ENCODE measurements at places on chromosomes 5 and 9.
A peak's percentile ranks its signal among the peaks of the same experiment; 100 is the strongest.

DNA sequence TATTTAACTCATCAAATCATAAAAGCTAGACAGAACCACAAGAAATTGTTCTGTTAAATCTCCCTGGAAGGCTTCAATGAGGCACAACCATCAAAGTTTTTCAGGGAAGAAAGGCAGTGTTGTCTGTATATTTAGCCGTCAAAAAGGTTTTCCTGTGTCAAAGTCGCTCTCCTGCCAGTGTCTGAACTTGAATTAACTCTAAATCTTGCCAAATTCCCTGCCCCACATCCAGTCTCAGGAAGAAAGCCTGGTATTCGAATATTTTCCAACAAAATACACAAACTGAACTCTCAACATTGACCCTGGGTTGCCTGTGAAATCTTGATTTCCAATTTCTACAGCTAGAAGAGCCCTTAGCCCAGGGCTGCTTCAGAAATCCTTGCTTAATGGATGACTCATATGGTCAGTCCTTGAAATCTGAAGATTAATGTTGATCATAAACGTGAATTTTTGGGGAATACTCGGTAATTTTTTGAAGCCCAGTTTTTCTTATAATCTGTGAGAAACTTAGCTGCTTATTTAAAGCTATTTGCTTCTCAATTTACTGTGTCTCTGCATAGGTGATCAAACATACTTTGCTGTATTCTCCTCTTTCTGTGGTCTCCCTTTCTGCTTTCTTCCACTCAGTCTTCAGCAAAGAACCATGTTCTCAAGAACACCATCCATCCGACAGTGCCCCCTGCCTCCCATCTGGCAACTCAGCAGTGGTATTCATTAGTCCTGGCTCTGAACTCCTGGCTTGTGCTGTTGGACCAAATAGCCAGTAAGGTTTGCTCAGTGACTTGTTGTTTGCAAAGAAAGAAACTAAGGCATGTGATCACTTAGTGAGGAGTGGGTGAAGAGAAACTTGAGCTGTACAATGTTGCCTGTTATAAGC is 58.9 kb downstream of the NREP start:
- peak; percentile 24 for DNase-seq

DNA sequence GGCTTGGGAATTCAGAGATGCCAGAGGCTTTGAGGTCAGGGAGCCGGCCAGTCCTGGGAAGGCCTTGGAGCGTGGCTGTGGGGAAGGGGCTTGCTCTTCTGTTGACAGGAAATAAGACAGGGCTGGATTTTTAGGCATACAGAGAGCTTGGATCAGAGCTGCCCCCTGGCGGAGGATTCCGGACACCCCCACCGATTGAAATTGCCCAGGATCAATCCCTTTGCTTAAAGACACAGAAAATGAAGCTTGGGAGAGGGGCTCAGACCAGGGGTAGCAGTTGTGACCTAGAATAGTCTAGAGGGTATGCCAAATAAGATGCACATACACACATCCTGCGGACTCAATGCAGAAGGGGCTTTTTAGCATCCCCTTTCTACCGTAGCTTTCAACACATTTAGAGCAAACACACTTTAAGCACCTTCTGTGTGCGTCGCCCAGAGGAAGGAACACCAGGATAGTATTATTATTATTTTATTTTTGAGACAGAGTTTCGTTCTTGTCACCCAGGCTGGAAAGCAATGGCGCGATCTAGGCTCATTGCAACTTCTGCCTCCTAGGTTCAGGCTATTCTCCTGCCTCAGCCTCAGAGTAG is 1.7 kb upstream of the NTMT1 start:
- peak; percentile 68 for DNase-seq

DNA sequence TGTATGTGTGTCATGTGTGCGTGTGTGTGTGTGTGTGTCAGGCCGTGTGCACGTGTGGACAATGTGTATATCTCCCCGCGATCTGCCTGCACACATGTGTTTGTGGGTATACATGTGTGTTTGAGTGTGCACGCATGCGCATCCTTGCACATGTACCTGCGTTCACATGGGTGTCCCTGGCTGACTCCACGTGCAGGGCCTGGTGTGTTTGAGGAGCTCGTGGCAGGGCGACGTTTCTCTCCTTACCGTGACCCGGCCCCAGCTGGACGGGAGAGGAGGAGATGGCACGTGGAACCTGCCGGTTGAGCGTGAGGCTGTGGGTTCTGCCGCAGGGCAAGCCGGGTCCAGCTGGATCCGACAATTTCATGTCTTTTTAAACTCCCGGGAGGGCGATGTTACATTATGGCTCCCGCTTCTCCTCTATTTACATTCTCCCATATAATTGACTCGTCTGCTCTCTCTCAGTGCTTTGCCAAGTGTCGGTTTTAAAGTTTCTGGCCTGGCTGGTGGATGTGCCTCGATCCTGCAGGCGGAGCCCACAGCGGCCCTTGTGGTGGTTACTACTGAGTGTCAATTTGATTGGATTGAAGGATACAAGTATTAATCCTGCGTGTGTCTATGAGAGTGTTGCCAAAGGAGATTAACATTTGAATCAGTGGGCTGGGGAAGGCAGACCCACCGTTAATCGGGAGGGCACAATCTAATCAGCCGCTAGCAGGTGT is 5.9 kb downstream of the COL5A1 start:
- DNase-seq = no peak

GRCh38 chr9:92289708-92290390 is 3.6 kb downstream of the IARS1 start:
- no peak for DNase-seq

DNA sequence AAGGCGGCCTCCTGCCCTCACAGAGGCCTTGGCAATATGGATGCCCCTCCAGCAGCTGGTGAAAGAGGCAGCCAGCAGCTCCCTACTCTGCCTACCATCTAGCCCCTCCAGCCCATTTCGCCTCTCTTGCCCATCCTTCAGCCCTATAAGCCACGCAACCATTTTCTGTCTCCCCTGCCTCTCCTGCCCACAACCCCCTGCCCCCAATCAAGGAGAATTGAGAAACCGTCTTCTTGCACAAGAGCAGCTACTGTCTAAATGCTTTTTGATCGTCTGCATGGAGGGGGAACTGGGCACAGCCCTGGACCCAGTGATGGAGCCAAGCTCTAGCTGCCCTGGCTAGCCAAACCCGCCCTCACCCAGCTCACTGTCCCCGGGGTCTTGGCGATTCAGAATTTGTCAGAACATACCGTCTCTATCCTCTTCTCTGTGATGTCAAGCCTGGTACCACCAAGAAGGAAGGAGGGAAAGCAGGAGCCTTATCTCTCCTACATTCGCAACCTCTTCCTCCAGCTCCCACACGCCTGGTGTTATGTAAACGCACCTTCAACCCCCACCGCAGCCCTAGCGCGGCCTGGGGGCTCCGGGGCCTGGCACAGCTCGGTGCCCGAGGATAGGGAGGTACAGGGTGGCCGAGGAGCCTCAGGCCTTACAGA is 1.2 kb downstream of the SPRY4 start:
- no peak for DNase-seq

- no peak for DNase-seq
Measured at GRCh38 chr9:99169982-99170761, 51.6 kb downstream of the ALG2 start.

- no peak for DNase-seq
Measured at GRCh38 chr9:26426551-26427131, 466.0 kb downstream of the CAAP1 start.

GRCh38 chr5:82387819-82388166 is 109.6 kb upstream of the RPS23 start:
- DNase-seq = no peak

DNA sequence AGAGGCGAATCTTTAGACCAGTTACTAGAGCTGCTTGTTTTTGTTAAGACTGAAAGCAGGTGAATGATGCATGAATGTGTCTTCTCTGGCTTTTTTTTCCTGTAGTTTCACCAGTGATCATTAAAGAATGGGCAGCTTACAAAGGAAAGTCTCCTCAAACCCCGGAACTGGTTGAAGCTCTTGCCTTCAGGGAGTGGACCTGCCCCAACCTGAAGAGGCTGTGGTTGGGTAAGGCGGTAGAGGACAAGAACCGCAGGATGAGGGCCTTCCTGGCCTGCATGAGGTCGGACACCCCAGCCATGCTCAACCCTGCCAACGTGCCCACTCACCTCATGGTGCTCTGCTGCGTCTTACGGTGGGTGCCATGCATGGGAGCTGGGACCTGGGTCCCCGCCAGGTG is 33.3 kb upstream of the PHF2 start:
- DNase-seq = no peak

DNA sequence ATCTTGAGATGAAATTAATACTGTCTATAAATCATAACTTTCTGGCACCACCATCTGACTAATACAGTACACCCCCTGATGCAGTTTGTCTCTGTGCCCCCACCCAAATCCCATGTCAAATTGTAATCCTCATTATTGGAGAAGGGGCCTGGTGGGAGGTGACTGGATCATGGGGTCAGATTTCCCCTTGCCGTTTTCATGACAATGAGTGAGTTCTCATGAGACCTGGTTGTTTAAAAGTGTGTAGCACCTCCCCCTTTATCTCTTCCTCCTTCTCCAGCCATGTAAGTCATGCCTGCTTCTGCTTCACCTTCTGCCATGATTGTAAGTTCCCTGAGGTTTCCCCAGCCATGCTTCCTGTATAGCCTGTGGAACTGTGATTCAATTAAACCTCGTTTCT is 78.7 kb upstream of the CDH6 start:
- no peak for DNase-seq

- no peak for DNase-seq
Measured at GRCh38 chr5:79901631-79902030, 89.4 kb downstream of the MTX3 start.

- no peak for DNase-seq
Measured at GRCh38 chr9:120439926-120440325, 140.0 kb downstream of the CDK5RAP2 start.

All from hepatocyte (in vitro differentiated cells).